Stimulated activated CD8-positive, alpha-beta memory T cell treated with anti-CD3 and anti-CD28 coated beads, Interleukin-12 subunit alpha, Interleukin-12 subunit beta, amount 100 ng/mL, for 4 hours (primary cell): ENCODE measurements at places on chromosomes 4 and X.

DNA sequence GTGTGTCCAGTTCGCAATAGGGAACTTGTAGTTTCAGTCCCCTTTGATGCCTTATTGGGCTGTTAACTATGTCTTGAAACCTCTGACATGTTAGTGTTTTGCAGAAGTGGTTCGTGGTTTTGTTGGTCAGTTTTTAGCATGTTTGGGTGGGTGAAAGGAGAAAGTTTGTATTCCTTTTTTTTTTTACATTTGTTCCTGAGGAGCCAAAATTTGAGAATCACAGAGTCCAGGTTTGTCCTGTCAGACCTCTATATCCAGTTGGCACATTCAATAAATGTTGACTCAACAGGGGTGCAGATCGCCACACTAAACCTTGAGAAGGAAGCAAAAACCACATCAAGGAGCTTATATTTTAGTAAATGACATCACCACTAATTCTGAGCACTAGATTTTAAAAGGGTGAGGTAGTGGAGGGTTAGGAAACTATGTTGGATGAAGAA, 26.2 kb downstream of the DLG3 start:
- no peak for DNase-seq

DNA sequence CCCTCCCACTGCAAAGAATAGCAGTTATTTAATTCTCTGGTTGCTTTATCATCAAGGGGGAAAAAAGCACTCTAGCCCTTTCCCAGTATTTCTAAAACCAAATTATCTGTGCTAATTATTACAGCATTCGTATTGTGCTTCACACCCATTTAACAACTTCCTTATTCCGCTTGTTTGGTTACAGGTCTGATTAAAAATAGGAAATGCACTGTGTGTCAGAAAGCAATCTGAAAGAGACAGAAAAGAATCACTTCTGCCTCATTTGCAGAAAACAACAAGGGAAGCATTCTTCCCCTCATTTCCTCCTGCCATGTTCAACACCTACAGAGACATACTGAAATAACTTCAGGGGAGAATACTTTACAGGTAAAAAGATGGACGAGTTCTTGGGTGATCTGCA, 114.9 kb upstream of the MAP3K15 start:
- DNase-seq, result no peak

DNA sequence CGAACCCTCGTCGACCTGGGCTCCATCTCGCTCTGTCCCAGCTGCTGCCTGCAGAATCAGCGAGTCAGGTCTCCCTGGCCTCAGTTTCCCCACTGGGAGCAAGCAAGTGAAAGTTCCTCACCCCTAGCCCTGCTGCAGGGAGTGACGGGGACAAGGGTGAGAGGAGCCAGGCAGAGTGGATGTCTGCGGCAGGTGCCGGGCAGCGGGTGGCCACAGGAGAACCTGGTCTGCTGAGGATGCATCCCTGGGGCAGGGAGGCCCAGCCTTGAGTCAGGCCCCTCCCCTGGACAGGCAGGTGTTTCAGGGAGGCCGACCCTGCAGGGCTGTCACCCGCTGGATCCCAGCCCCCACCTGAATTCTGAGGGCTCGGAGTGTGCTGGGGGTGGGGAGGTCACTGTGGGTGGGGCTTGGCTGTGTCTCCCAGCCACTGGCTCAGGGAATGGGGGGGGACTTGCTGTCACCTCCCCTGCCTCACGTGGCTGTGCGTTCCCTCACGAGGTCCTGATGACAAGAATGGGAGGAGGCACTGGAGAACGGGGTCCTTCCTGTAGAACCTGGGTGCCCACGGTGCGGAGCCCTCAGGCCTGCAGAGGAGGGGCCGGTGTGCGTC, 33.2 kb downstream of the LRPAP1 start:
- no peak for DNase-seq

DNA sequence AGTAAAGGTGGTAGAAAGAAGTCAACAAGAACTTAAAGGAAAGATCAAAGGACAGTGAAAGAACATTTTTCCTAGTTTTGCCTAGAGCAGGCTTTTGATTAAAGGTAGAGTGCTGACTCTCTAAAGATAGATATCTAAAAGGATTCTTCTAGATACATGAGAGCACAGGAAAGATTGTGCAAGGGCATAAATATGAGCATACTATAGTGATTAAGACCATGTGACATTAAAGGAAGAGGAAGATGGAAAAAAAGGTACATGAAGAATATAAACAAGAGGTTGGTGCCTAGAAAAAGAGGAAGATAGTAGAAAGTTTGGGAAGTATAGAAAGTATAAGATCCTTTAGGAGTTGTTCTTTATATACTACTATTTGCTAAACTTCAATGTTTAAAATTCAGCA, 26.1 kb upstream of the TET2 start:
- DNase-seq, result no peak

GRCh38 chrX:124045109-124045508, 83.6 kb downstream of the STAG2 start:
- no peak for DNase-seq

- no peak for DNase-seq
These were observed 131.4 kb upstream of the ADGRL3 start for GRCh38 chr4:61068745-61069144.
